ENCODE measurements at places on chromosomes 12 and 14.

GRCh38 chr12:91127751-91128150 lies 16.5 kb upstream of the LUM start:
- DNase-seq = no peak

GRCh38 chr14:75054421-75054820 lies 3.2 kb upstream of the MLH3 start:
- DNase-seq = no peak

- DNase-seq = no peak
Measured at GRCh38 chr12:39587225-39587624, 32.4 kb downstream of the ABCD2 start.

- no peak for DNase-seq
Measured at GRCh38 chr12:214003-214741, at the start of gene SLC6A12. SLC6A12 (minus strand) TSS chr12:214157; CDS start chr12:209986, 4,171 bp downstream.

- no peak for DNase-seq
Measured at GRCh38 chr12:86138770-86139169, 117.4 kb downstream of the MGAT4C start.

DNA sequence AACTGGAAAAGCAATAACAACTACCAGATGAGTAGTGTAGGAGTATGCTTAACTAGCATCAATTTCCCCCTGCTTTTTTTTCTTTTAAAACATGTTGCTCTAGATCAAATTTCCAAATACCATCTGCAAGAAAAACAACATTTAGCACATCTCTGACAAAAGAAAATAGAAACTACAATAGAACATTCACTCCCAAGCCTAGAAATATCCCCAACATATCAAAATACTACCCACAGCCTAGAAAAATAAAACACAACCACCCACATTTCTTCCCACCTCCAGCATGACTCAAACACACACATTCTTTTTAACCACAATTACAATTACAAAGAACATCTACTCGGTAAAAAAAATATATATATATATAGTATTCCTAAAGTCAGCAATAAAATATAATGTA lies 120.0 kb downstream of the PPFIA2 start:
- DNase-seq = no peak

DNA sequence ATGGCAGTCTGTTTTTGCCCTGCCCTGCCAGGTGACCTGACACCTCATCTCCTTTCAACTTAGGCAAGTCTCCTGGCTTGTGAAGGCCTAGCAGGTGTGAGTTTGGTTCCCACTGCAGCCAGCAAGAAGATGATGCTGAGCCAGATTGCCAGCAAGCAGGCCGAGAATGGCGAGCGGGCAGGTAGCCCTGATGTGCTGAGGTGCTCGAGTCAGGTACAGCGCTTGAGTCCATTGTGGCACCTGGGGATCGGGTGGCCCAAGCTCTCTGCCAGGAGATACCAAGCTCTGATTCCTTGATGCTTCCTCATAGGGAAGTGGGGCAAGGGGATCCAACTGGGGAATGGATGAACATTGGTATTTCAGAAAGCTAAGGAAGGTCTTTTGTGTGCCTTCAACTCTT lies 4.1 kb upstream of the CSAD start:
- DNase-seq = no peak

- no peak for DNase-seq
Measured at GRCh38 chr12:100058482-100059029, 73.8 kb upstream of the ANKS1B start.

DNA sequence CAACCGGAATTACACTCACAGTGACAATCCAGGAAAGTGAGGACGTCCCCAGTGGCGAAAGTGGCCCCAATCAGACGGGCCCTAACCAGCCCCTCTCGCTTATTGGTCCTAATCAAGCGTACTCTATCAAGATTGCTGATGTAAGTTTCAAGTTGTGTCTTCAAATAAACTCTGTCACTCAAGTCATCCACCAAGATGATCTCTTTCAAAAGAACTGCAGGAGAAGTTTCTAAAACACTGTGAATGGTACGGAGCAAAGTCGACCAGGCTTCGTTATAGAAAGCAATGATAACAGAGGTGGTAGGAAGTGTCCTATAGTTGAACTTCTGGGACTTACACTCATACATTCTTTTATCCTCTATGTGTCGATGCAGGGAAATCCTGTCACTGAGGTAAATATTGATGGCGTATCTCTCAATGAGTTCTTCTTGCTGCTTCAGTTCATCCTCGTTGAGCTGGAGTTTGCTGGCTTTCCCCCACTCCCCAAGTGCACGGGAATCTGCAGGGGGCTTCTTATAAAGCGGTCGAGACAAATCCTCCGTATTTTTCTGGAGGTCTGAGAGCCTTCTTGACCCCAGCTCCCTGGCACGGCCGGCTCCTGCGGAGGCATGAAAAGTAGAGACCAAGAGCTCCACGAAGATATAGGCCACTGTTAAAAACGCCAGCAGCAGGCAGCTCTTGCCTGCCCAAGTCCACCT lies 604 bp downstream of the GALNT4 start:
- no peak for DNase-seq

DNA sequence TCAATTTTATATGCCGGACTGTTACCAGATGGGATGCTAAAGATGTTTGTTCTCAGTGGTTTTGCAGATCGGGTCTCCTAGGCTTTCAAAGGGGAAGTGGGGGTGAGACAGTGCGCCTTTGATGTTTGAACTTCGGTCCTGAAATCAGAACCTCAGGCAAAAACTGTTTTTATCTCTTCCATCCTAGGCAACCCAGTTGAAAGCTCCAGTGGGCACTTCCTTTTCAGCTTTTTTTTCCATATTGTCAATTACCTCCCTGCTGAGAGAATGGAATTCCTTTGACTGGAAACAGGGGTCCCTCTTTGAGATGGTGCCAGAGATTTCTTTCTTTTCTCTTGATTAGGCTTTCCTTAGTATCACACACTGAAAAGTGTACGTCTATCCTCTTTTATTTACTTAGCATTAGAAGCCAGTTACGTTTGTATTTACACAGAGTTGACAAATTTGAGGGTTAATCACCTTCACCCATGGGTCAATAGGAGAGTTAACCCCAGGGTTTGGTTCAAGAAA lies 40.0 kb downstream of the NUAK1 start:
- no peak for DNase-seq

GRCh38 chr12:16482726-16483125 lies 123.2 kb downstream of the LMO3 start:
- DNase-seq = no peak

DNA sequence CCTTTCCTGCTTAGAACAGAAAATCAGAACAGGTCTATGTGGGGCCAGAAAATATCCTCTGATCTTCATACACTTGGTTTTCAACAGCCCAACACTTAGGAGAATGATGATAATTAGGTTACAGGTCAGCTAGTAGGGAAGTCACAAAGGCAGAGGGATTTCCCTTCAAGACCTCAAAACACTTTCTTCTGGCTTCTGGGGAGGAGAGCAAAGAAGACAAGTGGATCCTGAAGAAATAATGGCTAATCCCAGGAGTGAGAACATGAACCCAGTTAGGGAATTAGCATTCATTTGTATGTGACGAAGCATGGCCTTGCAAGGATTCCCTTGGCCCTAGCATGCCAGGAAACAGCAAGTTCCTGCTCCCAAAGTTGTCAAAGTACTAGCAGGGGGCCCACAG lies 223.3 kb downstream of the BCAT1 start:
- DNase-seq = no peak

DNA sequence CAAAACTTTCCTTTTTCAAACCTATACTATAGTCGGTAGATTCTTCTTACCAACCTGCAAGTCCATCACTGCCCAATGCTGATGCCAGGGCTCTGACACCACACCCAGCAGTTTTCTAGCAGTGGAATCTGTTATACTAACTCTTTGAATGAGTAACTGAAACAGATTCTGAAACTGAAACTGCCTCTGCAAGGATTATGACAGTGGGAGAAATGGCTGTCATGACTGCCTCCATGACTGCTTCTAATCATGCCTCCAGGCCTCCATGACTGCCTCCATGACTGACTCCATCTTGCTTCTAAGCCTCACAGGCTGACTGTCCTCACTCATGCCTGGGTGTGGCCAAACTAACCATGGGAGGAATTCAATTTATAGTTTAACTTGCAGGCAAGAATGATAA lies 29.4 kb upstream of the OXA1L start:
- peak; percentile 29 for DNase-seq

DNA sequence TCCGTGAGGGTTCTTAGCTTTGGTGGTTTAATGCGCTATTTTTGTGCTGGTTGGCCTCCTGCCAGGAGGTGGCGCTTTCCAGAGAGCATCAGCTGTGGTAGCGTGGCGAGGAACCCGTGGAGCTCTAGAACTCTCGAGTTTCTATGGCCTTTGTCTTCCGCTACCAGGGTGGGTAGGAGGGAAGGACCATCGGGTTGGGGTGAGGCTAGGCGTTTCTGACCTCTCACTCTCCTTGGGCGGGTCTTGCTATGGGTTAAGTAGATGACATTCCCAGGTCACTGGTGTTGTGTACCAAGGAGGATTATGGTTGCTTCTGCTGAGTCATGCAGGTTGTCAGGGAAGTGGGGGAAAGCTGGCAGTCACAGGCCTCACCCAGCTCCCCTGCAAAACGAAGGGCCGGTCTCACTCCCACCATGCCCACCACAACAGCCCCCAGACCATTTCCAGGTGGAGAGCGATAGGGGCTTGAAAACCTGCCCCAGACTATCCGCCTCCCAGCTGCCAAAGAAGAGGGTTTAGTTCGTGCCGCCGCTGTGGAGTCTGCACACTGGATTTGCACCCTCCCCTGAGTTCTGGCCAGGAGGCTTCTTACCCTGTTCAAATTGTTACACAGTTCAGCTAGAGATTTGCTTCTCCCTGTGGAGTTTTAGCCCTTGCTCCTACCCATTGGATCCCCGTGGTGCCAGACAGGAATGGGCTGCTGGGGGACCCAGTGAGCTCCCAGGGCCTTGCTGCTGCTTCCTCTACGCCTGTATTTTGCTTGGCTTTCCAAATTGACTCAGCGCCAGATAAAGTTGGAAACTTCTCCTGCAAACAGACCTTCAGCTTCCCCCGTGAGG lies 21.9 kb downstream of the RNFT2 start:
- DNase-seq = peak; percentile 18

DNA sequence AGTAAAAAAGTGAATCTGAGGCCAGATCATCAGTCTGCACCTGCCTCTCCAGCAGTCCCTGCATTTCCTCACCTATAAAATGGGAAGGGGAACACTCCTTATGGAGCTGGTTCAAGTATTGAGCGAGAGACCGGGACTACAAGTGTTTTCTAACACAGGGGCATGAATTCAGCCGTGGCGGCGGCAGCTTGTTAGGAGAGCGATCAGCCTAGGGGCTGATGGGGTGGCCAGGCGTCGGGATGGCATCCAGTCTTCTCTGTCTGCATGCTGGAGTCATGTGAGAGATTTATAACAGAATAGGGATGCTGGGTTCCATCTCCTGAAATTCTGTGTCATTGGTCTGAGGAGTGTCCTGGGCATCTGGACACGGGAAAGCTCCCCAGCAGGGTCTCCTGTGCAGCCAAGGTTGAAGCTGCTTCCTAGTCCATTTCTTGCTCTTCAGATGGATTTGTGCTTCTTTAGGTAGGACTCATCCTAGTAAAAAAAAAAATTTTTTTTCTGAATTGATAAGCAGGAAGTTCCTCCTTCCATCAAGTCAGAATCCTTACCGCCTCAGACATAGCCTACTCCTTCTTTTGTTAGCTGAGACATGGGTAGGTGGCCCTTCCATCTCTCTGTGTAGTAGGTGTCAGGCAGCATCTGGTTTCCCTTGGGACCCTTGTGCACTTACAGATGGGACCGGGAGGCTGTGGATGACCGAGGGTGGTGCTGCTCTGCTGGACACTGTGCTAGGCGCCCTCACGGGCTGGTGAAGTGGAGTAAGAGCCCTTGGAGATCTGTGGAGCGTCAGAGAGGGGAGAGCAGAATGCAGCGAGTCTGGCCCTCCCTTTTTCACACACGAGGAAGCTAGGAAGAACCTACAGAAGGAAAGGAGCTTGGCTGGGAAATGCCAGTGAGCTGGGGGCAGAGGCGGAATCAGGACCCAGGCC lies 146.7 kb downstream of the TSPAN9 start:
- DNase-seq = no peak

DNA sequence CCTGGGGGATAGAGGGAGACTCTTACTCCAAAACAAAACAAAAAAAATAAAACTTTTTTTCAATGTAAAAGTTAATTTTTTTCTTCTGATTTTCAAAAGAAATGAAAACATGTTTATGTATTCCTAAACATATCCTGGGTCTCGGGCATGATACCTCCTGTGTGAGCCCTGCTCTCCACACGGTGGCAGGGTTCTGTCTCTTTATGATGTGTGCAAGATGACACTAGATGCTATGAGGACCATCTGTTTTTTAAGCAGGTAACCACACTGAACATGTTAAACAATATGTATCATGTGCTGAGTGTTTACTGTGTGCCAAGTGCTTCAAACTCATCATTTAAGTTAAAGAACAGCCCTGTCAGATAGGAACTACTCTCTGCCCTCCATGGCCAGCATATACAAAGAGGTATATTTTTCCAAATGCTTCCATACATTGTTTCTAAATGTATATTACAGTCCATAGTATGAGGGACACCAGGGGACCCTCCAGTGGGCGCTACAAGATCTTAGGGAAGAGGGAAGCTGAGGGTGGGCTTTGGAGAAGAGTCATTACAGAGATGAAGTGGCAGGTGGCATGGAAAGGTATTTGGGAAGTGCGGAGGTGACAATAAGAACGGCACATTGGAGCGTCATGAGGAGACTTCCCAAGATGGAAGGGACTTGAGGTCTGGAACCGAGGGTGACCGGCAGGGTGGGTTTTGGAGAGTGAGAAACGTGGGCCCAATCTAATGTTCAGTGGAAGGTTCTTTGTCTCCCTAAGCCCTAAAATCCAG lies 28.5 kb downstream of the FOS start:
- no peak for DNase-seq

GRCh38 chr12:88889326-88890110 lies 309.2 kb upstream of the KITLG start:
- no peak for DNase-seq

DNA sequence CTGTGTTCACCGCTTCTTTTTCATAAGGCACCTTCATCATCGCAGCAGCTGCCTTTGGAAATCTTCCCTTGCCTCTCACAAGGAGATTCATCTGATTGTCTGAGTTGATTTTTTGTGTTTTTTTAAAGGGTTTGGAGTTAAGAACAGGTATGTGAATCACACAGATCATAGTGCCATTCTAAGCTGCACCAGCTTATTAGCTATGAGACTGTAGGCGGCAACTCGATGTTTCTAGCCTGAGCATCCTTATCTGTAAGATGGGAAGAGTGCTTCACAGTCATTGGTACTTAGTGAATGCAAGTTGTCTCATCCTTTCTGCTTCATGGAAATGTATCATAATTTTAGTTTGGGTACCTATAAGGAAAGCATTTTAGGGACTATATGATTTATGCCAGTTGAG lies 32.0 kb downstream of the SLC25A29 start:
- DNase-seq = no peak

DNA sequence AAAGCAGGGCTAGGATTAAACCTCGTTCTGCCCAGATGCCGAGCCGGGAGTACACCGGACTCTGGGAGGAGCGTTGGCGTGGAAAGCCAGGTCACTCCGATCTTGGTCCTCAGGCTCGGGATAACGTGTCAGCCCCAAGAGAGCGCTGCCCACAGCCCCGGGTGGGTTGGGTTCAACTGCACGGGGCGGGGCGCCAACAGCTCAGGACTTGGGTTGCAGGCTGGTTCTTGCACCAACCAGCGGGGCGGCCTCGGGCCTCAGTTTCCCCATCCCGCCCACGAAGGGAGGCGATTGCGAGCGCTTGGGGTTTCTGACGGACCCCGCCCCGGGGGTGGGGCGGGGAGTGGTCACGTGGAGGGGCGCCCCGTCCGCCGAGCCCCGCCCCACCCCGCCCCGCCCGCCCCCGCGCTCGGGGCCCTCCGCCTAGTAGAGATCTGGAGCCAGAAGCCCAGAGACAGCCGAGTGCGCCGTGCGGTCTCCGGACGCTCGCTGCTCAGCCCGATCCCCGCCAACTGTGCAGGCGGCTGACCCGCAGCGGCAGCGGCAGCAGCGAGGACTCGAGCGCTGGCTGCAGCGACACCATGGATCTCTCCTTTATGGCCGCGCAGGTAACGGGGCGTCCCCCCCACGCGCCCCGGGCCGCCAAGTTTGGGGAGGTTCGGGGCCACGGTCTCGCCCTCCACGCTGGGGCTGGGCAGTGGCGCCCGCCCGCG lies at the start of gene C14orf132:
C14orf132 (plus strand) TSS at position 443 of the 713 bp plus-strand sequence; CDS start at position 582, 139 bp downstream.
- peak; percentile 63 for DNase-seq

Data from activated naive CD8-positive, alpha-beta T cell treated with anti-CD3 and anti-CD28 coated beads, Interleukin-2, amount 50 U/mL, for 24 hours (primary cell).